ENCODE measurements at places on chromosomes 5 and 9. TPM values are rescaled to one million over a fixed set of nuclear protein-coding genes. Genes with fewer than 3 reads are reported as not detected.

GRCh38 chr9:6567140-6567591 lies 78.4 kb downstream of the GLDC start:
- DNase-seq = no peak

- no peak for DNase-seq
These were observed 173.3 kb downstream of the PSAT1 start for GRCh38 chr9:78470216-78470615.

GRCh38 chr5:57843059-57843367 lies 360.4 kb upstream of the ACTBL2 start:
- no peak for DNase-seq

- DNase-seq = peak; percentile 53
These were observed 130.3 kb downstream of the PAX5 start for GRCh38 chr9:36903541-36904435.

DNA sequence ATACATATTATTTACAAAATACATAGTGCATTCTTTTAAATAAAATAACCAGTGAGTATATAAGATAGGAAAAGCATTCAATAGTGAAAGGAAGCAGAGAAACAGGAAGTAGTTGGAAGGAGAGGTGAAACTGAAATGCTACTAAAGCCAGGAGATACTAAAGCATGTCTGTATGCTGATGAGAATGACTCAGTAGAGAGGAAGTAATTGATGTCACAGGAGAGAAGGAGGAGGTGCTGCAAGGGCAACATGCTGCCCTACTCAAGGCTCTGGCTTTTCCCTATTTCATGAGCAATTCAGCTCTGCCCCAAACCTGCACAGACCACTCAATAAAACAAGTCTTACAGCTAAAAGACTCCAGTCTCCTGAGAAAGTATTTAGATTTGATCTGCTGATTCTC lies 108.5 kb upstream of the TXNDC8 start:
- DNase-seq = no peak

DNA sequence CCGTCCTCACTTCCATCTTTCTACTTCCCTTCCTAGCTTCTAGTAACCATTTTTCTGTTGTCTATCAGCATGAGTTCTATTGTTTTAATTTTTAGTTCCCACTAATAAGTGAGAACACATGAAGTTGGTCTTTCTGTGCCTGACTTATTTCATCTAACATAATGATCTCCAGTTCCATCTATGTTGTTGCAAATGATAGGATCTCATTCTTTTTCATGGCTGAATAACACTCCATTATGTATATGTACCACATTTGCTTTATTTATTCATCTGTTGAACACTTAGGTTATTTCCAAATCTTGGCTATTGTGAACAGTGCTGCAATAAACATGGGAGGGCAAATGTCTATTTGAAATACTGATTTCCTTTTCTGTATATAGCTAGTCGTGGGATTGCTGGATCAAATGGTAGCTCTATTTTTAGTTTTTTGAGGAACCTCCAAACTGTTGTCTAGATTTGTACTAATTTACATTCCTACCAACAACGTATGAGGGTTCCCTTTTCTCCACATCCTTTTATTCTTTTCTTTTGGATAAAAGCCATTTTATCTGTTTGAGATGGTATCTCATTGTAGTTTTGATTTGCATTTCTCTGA lies 50.3 kb downstream of the NSD1 start:
- no peak for DNase-seq

DNA sequence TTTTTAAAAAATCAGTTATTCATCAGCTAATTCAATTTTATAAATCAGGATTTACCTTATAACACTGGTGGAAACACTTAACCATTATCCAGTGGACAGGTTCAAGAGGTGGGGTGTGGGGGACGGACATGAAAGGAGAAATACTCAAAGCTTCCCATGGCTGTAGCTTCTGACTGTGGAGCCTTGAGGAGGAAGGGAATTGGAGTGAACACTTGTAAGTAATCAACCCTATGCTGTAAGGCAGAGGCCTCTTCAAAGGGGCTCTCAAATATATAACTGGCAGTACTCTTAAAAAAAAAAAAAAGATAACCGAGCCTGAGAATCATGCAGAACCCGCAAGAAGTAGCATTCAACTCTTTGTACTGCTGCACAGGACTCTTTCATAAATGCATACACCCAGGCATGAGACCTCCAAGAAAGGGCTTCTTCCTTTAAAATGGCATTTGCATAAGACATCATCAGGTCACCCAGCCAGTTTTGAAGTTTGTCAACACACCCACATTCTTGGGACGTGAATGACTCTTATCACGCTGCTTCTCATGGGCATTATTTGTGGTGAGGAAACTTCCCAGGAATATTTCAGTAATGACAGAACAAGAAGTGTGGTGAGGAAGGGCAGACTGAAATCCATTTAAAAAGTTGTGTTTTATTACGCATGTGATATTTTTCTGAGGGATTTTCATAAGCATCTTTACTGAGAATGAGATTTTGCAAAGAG lies 8.1 kb downstream of the OSMR start:
- no peak for DNase-seq

DNA sequence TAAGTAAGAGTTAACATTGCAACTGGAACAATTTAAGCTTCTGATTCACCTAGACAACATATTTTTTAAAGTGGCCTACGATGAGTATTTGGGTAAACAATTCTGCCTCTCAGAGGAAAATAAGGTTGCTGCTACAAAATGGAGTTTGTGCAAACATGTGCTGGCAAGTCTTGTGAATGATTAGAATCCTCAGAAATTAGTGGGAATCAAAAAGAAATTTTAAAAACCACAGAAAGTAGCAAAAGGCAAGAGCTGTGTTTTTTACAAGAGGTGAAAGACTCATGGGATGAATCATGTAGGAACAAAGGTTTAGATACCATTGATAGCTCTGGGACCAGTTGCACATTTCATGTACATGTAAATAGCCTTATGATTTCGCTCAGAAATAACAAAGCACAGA lies 561.6 kb downstream of the TAF11L14 start:
- DNase-seq = no peak

GRCh38 chr9:91428436-91428835 lies 4.8 kb upstream of the NFIL3 start:
- no peak for DNase-seq

DNA sequence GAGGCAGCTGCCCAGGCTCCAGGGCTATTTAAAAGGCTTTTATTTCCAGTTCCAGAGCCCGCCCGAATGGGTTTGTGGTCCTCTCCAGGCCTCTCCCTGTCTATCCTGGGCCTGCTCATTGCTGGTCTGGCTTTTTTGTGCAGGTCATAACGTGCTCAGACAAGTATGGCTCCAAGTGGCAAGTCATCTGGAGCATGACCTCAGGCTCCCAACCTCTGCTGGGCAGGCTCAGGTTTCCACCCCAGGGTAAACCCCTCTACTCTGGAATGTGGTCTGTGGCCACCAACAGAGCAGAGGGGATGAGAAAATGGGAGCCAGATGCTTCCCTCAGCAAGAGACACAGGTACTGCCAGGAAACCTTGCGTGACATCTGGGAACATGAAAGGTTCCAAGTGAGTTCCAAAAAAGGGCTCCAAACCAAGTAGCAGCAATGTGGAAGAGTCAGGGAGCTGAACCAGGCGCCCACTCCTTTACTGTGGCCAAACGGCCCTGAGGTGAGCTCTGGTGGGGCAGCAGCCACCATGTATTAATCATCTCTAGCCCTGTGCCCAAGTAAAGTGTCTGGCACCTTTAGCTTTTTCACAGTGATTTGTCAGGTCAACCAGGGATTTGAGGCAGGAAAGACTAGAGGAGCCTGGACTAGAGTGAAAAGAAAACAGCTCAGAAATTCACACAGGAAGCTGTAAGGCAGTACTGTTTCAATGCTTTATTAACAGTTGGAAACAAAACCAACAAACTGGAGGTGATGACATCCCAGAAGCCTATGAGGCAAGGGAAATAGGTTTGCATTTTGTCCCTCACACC lies 25.7 kb downstream of the PCDHGC5 start:
- DNase-seq = no peak

DNA sequence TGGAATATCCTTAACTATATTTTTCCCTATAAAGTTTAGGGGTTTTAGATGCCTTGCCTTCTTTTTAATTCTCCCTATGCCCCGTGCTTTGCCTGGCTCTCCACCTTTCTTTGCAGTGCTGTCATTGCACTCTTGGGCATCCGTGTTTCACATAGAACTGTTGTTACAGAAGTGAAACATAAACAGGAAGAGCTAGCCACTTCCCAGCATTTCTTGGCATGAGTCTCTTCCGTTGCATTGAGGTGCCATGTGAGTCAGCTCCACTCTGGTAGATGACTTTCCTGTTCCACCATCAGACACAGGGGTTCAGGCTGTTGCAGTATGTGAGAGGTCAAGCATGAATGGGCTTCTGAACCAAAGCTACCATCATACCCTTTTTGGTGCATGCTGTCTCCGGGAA lies 73.4 kb downstream of the ANGPTL2 start:
- peak; percentile 70 for DNase-seq

- no peak for DNase-seq
These were observed 383.0 kb downstream of the RAB3C start for GRCh38 chr5:58965677-58966414.

DNA sequence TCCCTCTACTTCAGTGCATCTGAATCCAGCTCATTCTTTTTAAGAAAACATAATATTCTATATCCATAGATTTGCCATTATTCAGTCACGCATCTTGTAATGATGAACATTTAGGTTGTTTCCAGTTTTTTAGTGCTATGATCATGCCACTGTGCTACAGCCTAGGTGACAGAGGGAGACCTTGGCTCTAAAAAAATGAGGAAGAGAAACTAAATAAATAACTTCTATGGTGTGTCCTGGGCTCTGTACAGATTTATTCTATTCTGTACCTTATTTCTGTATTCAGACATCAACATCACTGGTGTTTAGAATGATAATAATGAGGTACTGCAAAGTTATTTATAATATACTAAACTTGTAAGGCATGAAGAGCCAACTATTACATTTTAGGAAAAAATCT lies 45.9 kb downstream of the PDE8B start:
- DNase-seq = no peak

Gene CDH18
- not detected for total RNA-seq

Gene FAXDC2
- total RNA-seq = 15.0 TPM

Gene CARD6
- 17.1 TPM for total RNA-seq

Gene CCL27
- total RNA-seq = 0.68 TPM

Gene FBP2
- 0.29 TPM for total RNA-seq

Measured in ureter (tissue), 1 donor.